ENCODE measurements at places on chromosomes 12 and 14.

GRCh38 chr14:99734406-99735051 lies 50.4 kb downstream of the CYP46A1 start:
- DNase-seq = no peak

DNA sequence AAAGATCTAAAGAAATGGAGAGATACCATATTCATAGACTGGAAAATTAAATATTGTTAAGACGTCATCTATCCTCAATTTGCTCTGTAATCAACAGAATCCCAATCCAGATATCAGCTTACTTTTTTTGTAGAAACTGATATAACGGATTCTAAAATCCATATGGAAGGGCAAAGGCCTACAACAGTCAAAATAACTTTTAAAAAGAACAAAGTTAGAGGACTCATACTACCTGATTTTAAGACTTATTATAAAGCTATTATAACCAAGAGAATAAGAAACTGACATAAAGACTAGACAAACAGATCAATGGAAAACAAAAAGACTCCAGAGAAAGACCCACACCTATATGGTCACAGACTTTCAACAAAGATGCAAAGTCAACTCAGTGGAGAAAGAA lies 6.0 kb downstream of the DDX24 start:
- DNase-seq = no peak

DNA sequence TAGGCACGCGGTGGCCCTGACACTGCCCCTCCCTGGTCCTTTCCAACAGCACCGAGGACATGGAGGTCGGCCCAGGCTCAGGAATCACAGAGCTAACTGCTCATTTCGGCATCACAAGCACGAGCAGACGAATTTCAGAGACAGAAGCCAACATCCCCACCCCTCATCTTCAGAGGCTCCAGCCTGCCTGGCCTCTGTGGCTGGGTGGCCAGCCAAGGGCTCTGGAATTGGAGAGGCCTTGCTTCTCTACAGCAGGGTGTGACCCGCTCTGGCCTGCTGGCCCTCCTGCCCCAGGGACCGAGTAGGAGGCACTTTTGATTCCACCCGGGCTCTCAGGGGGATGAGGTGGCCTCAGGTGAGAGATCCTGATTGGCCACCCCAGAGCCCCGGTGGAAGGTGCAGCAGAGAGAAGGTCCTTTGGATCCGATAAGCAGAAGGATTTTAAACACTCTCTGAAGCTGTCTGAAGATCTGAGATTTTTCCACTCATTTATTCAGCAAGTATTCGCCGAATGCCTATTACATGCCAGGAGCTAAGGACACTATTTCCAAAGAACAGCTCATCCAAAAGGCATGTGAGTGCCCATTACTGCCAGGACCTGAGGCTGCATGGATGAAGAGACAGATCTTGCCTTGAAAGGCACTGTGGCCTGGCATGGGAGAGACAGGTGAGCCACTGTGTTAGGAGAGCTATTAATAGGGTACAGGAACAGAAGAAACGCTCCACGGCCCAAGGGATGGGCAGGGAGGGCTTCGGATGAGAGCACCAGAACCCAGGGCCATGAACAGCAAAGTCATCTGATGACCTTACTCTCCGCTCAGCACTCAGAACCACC lies 10.2 kb downstream of the BAG5 start:
- DNase-seq = no peak

GRCh38 chr12:86042062-86042461 lies 168.0 kb downstream of the NTS start:
- no peak for DNase-seq

- peak; percentile 58 for DNase-seq
Measured at GRCh38 chr12:49553512-49554088, 14.3 kb downstream of the MCRS1 start.

GRCh38 chr12:50641566-50641965 lies 122.3 kb upstream of the ATF1 start:
- DNase-seq = no peak

DNA sequence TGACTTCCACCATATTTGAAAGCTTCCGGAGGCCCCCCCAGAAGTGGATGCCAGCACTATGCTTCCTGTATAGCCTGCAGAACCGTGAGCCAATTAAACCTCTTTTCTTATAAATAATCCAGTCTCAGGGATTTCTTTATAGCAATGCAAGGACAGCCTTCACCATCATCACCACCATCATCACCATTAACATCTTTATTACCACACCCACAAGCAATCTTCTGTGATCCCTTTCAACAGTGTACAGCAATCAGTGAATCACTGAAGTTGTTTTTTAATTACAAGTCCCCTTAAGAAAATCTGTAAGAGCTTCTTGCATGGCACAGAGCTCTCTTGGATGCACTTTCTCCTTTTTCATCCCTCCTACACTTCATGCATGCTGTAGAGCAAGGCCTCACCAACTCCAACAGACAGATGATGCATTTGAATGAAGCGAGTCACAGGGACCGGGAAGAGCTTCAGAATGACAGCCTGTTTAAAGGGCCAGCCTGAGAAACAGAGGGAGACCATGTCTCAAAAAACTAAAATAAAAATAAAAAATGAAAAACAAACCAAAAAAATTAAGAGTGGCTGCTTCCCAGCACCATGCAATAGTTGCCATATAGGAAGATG lies 83.6 kb upstream of the VASH1 start:
- DNase-seq = no peak

DNA sequence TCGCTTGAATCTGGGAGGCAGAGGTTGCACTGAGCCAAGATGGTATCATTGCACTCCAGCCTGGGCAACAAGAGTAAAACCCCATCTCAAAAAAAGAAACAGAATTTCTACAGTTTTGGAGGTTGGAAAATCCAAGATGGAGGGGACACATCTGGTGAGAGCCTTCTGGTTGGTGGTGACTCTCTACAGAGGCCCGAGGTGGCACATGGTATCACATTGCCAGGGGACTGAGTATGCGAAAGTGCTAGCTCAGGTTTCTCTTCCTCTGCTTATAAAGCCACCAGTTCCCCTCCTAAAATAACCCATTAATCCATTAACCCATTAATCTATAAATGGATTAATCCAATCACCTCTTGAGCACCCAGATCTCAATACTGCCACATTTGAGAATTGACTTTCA lies 70.8 kb upstream of the DACT1 start:
- DNase-seq = no peak

DNA sequence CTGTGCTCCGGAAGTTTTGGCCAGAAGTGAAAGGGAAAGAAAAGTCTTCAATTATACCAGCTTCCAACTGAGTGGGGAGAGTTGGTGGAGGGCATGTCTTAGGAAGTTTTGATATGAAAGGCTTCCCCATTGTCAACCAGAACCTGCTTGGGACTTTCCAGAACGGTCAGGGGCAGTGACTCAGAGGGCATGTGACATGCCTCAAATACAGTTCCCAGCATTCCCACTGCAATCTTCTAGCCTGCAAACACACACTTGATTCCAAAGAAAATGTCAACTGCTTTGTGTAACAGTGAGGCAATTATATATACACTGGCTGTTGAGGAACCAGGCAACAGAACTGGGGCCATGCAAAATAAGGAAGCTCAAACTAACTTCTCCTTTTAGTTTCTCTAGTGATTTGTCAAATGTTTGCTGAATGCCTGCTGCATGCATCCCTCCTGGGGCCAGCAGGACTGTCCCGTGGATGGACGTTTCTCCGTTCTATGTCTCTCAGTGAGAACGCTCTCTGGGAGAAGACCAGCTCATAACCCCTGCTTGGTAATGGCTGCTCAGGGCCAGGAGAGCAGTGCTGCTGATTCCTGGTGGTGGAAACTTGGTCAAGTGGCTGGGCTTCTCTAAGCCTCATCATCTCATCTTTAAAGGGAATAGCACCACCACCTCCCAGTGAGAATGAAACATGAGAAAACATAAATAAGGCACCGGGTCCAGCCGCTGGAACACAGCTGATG lies 18.3 kb downstream of the SLC25A47 start:
- DNase-seq = no peak

DNA sequence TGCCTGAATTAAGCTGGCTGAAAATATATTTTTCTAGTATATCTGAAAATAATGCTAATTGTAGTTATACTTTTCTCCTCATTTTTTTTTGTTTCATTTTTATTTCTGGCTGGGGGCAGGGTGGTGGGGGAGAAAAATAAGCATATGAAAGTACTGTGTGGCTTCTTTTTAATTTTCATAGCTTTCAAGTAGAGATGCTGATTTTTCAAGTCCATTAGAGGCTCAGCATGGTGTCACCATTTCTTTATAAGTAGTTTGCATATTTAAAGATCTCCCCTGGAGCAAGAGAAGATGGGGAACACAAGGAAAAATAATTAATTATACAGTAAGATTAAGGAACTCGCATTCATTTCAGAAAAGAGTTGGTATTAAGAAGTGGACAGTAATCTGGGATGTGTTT lies 27.1 kb downstream of the TTC8 start:
- no peak for DNase-seq

DNA sequence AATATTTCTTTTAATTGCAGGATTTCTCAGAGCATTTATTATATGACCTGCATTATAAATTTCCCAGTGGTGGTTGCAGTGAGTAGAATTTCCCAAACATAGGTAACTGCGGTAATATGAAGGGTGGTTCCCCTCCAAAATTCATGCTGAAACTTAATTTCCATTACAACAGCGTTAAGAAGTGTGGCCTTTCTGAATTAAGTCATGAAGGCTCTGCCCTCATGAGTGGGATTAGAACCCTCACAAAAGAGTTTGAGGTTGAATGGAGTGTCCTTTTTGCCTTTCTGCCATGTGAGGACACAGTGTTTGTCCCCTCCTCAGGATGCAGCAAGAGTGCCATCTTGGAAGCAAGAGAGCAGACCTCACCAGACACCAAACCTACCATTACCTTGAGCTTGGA lies 233.6 kb downstream of the KTN1 start:
- no peak for DNase-seq

- DNase-seq = no peak
Measured at GRCh38 chr12:79351251-79351650, 339.5 kb downstream of the PAWR start.

GRCh38 chr14:106268013-106268727 lies 741.8 kb downstream of the TMEM121 start:
- DNase-seq = no peak

DNA sequence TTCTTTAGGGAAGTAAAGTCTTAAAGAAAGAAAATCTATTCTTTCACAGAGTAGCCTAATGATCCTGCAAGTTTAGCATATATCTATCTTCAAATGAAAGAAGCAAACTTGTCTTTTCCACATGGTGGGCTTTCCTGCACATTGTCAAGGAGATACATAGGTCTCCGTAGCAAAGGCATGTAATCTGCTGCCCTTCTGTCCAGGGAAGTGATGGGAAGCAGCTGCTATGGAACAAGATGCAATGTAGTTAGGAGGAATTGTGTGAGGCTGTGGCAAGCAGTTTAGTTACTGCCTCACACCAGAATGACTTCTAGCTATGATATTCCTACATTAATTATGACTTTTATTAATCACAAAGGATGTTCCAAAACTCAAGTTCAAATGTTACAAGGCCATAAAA lies 174.4 kb downstream of the PDZRN4 start:
- no peak for DNase-seq

GRCh38 chr12:14950421-14950820 lies 11.0 kb downstream of the ARHGDIB start:
- no peak for DNase-seq

DNA sequence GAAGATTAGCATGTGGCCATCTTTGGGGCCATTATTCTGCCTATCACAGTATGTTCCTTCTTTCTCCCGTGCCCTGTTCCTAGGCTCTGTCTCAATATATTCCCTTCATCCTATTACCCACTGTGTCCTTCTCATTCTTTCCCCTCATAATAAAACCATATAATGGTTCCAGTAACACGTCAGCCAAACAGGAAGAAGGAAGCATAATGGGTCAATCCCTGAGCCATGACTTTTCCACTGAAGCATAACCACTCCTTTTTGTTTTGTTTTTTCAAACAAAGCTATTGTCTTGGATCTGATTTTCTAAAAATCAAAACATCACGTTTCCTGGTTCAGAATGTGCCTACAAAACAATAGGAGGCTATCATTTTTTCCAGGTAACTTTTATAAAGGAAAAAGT lies 21.3 kb upstream of the RHOJ start:
- DNase-seq = no peak

GRCh38 chr14:104221636-104222369 lies 83.4 kb downstream of the KIF26A start:
- DNase-seq = no peak

- no peak for DNase-seq
Measured at GRCh38 chr12:120110550-120111501, 5.7 kb downstream of the RAB35 start.

- no peak for DNase-seq
Measured at GRCh38 chr12:1529228-1529861, 65.0 kb downstream of the FBXL14 start.

DNA sequence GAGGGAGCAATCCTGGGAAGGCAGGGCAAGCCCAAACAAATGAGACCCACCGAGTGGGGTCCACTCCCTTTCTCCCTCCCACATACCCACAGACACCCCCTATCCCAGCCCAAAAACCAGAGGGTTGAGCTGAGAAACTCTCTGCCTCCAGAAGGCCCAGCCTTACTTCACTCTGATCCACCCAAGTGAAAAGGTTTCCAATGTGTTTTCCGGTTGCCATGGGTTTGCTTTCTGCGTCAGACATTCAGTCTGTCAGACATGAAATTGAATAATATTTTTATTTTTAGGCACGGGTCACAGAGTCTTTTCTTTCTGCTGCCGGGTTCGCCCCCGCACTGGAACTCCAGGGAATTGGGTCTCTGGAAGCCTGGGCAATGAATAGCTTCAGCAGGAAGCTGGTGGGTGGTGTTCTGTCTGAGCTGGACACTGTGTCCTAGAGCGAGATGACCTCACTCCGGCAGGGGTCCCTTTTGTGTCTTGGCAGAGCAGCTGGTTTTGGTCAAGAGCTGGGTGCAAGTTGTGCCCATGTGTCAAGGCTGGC lies 69.8 kb upstream of the CLMN start:
- no peak for DNase-seq

GRCh38 chr14:76112889-76113624 lies 38.7 kb upstream of the GPATCH2L start:
- no peak for DNase-seq

DNA sequence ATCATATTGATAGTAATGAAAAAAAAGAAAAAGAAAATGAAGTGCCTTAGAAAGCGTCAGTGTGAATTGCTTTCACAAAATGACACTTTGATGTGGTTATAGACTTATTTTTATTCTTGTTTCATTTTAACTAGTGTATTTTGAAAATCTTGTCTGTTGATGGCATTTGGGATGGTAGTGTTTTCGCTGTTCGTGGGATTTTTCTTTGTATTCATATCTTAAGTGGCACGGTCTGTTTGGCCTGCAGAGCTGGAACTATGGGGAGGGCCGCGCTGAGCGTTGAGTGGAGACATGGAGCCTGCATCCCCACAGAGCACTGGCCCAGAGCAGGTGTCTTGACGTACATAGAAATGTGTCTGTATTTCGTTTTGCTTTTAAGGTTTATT lies 61.6 kb downstream of the WDR20 start:
- DNase-seq = no peak

DNA sequence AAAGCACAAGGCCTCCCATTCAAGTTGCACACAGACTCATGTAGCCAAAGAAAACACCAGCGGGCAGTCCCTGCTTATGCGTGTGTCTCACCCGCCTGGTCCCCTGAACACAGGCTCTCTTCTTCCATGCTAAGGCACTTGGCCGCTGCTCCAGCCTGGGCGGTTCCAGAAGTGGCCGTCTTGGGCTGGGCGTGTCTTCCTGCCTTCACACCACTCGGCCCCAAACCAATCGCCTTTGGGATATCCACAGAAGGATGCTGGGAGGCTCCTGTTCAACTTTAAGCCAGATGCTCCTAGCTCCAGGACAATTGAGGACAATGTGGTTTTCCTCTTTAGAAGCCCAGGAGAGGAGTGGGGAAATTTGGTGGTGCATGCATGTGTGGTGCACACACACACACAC lies 2.2 kb downstream of the SCARB1 start:
- DNase-seq = no peak

Measured in HepG2 (cell line).